ENCODE measurements at places on chromosomes 7 and 10. TPM values are rescaled to one million over a fixed set of nuclear protein-coding genes. Genes with fewer than 3 reads are reported as not detected.
A peak's percentile ranks its signal among the peaks of the same experiment; 100 is the strongest.

DNA sequence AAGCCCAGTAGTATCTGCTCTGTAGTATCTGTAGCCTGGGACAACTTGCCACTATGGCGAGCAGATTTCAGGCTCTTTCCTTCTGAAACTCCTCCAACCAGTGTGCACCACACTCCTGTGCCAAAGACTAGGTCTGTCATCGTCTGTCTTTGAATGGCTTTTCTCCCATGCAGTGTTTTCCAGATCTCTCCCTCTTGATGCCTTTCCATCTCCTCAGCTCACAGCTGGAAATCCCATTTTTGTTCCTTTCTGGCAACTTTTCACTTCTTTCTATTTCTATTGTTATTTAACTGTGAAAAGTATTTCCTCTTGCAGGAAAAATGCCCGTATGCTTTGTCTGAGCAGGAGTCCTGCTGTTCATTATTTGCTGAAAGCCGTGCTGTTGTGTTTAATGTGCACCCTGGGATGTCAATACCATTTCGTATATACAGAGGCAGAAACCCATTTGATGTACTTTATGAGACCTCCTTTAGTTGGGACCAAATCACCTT lies 373.7 kb downstream of the PHTF2 start:
- peaks cover 26% of the 10 kb centered on the region for H3K4me1 ChIP-seq
- H3K27ac ChIP-seq = peak overlapping the region; percentile 48
- no peaks in the 10 kb centered on the region for H3K36me3 ChIP-seq
- H3K4me3 ChIP-seq = no peak overlapping the region
- H3K27me3 ChIP-seq = no peaks in the 10 kb centered on the region
- DNase-seq = no peak

DNA sequence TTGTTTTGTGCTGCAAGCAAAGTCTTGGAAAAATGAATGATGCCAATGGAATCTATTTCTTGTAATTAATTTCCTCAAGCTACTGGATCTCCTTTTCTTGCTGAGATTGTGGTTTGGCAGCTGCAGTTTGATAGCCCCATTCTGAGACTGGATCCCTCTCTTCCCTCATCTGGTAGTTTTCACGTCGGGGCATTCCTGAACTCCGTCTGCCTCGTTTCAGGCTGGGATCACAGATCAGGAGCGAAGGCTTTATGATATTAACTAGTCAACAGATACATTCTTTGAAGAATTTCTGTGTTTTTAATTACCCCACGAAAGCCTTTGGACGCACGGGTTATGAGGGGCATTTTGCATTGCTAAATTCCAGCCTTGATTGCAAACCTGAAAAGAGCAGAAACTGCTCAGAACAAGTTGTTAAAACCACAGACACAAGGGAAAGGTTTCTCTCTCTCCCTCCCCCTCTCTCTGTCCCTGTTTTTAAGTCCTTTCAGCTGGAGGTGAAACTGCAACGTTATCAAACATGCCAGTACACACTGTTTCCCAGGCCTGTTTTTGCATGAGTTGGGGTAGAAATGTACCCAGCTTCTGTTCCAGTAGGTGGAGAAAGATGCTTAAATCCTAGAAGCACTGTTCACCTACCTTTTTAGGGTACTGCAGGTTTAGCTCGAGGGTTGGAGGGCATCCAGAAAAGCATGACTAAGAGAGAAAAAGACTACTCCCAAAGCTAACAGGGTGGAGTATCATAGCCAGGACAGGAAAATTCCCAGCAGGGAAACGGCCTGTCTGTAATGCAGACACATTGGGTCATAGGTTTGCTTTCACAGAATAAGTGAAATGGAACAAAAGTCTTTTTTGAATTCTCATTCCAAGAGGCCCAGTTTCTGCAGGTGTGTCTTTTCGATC lies 124.3 kb downstream of the CUX1 start:
- peaks cover 2% of the 10 kb centered on the region for H3K4me1 ChIP-seq
- no peak overlapping the region for H3K4me3 ChIP-seq
- H3K27me3 ChIP-seq = no peaks in the 10 kb centered on the region
- DNase-seq = no peak

DNA sequence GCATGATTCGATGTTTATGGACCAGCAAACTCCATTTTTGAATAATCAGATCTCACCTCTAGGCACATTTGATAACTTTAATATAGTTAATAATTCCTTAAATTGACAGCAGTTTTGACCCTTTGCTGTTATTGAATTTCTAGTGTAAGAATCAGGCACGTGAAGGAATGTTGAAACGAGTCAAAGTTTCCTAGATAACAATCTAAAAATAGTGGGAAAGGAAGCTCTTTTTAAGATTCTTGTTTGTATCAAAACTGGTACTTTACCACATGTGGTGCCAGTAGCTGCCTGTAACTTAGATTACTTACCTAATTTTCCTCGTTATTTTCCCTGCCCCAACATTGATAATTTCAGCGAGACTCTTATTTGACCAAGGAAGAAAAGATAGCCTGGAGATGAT lies 757.8 kb upstream of the KCND2 start:
- H3K4me3 ChIP-seq = no peak overlapping the region
- no peaks in the 10 kb centered on the region for H3K27me3 ChIP-seq
- H3K4me1 ChIP-seq = no peaks in the 10 kb centered on the region
- no peaks in the 10 kb centered on the region for H3K36me3 ChIP-seq
- no peak for DNase-seq
- H3K27ac ChIP-seq = no peak overlapping the region

DNA sequence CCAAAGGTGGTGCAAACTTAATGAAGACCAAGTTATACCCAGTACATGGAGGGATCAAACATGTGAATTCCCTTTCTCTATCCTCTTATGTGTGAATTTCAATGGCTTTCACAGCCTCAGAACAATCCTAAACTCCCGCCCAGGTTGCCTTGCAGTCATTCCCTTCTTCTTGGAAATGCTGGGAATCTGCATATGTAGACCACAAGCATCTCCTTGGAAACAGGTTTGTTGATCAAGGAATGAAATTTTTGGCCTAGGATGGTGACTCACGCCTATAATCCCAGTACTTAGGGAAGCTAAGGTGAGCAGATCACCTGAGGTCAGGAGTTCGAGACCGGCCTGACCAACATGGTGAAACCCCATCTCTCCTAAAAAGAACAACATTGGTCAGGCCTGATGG lies 77.8 kb upstream of the ABI1 start:
- no peak overlapping the region for H3K4me3 ChIP-seq
- no peak for DNase-seq
- no peak overlapping the region for H3K27ac ChIP-seq
- H3K4me1 ChIP-seq = no peaks in the 10 kb centered on the region
- H3K36me3 ChIP-seq = no peaks in the 10 kb centered on the region

DNA sequence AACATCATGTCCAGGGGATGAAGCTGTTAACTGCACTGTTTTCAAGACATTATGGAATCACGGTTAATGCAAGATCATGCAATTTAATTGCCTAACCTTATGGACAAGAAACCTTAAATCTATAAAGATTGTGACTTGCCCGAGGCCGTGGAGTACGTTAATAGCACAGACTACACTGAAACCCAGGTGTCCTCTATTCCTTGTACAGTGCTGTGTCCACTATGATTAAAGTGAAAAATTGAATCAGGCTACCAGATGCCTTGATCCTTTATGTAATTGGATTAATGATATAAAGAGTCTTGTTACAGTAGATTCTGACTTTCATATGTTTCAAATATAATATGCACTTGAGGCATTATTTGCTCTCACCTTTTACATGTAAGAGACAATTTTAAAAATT lies 33.9 kb upstream of the ETV1 start:
- H3K27ac ChIP-seq = no peak overlapping the region
- H3K36me3 ChIP-seq = no peaks in the 10 kb centered on the region
- no peak for DNase-seq
- no peaks in the 10 kb centered on the region for H3K27me3 ChIP-seq
- no peak overlapping the region for H3K4me3 ChIP-seq

- no peak overlapping the region for H3K27ac ChIP-seq
- H3K4me1 ChIP-seq = no peaks in the 10 kb centered on the region
- no peak for DNase-seq
- H3K36me3 ChIP-seq = no peaks in the 10 kb centered on the region
These were observed 10.6 kb upstream of the DNMBP start for GRCh38 chr10:100020142-100020885.

DNA sequence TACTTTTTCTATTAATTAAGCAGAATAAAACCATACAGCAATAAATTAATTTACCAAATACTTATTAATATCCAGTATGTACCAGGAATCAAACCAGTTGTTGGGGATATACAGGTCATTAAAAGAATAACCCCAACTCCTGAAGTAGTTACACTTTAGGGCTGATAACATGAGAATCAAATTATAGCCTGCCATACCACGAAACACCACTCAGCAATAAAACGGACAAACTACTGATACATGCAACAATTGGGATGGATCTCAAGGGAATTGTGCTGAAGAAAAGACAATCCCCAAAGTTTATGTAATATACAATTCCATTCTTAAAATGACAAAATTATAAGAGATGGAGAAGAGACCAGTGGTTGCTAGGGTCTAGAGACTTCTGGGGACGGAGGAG lies 22.7 kb downstream of the MCMBP start:
- H3K4me1 ChIP-seq = no peaks in the 10 kb centered on the region
- no peak for DNase-seq
- H3K4me3 ChIP-seq = no peak overlapping the region
- H3K27ac ChIP-seq = no peak overlapping the region
- H3K36me3 ChIP-seq = peaks cover 6% of the 10 kb centered on the region

DNA sequence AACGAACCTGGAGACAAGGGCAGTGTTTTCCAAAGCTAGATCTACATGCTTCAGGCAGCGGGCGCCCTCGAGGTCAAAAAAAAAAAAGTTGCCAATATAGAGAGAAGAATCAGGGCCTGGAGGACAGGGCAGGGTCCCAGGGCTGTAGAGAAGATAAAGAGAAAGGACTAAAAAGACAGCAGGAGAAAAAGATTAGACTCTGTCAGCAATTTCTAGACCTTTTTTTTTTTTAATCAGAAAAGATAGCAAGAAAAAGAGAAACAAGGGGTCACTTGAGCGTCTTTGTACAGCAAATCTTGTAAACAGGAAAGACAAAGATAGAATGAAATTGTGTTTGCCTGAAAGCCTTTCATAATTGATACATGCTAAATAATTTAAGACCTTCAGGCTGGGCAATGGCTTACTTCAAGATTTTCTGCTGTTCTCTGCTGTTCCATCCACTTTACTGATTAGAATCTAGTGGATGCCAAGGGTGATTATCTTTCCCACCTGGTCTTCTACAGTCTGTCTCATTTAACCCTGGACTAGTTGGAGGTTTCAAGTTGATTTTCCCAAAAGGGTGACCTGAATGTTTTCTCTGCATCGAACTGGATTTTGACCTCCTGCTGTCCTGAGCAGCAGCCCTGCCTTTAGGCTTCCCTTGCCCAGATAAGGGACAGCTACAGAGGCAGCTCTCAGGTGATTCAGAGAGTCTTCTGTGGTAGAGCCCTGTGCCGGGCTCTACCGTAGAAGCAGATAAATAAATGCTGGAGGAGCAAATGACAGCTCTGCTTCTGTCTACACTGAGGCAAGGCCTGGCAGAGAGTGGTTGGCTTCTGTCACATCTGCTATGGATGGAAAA lies 5.1 kb downstream of the LMOD2 start:
- no peak overlapping the region for H3K4me3 ChIP-seq
- no peaks in the 10 kb centered on the region for H3K36me3 ChIP-seq
- H3K27me3 ChIP-seq = no peaks in the 10 kb centered on the region
- H3K4me1 ChIP-seq = no peaks in the 10 kb centered on the region

DNA sequence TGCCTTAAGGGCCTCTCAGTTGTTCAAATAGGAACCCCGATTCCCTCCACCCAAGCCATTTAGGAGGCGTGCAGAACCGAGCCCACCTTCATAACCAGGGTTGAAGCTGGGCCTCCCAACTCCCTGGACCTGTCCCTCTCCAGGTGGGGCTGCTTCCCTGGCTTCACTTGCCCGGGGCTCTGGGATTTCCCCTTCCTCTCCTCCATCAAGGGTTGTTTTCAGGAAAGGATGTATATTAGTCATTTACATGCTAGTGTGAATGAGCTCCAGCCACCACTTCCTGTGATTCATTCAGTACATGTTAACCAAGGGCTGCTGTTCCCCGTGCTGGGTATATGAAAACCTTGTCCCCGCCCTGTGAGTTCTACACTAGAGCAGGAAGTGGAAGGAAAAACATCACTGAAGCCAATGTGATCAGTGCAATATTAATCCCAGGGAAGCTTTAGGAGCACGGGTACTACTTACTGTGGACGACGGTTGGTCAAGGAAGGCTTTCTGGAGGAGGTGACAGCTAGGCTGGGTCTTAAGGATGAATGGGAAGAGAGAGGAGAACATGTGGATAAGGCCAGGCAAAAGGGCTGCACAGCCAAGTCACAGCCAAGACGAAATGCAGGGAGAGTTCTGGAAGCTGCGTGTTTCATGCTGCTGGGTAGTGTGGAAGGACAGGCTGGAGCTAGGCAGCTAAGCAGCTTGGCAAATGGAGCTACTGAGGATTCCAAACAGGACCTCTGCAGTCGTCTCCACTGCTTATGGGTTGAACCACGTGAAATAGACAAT lies 150.1 kb upstream of the SHH start:
- H3K4me1 ChIP-seq = no peaks in the 10 kb centered on the region
- H3K4me3 ChIP-seq = no peak overlapping the region
- no peaks in the 10 kb centered on the region for H3K36me3 ChIP-seq

DNA sequence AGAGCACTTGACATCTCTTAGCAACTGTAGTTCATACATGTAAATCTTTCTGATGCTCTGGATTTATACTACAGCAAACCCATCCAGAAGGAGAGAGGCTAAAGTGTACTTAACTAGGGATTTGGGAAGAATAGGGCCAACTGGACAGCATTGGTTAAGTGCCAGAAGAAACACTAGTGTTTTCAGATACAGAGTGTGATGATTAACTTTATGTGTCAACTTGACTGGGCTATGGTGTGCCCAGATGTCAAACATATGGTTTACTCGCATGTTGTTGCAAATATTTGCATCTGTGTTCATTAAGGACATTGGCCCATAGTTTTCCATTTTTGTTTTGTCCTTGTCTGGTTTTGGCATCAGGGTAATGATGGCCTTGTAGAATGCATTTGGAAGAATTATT lies 384.7 kb upstream of the KCND2 start:
- DNase-seq = no peak
- H3K4me1 ChIP-seq = no peaks in the 10 kb centered on the region
- no peak overlapping the region for H3K4me3 ChIP-seq

GRCh38 chr7:71539615-71540014 lies 407.7 kb downstream of the GALNT17 start:
- H3K4me1 ChIP-seq = no peaks in the 10 kb centered on the region
- H3K36me3 ChIP-seq = no peaks in the 10 kb centered on the region
- no peak overlapping the region for H3K27ac ChIP-seq
- no peak overlapping the region for H3K4me3 ChIP-seq
- H3K27me3 ChIP-seq = no peaks in the 10 kb centered on the region
- no peak for DNase-seq

GRCh38 chr10:34647160-34647559 lies 167.9 kb downstream of the PARD3 start:
- H3K27me3 ChIP-seq = no peaks in the 10 kb centered on the region
- no peak for DNase-seq
- H3K4me1 ChIP-seq = no peaks in the 10 kb centered on the region
- H3K27ac ChIP-seq = no peak overlapping the region
- H3K36me3 ChIP-seq = no peaks in the 10 kb centered on the region

TMEM178B gene
- 0.26 TPM for total RNA-seq

ADAP1 gene
- total RNA-seq = 11.9 TPM

CFAP70 gene
- total RNA-seq = 2.4 TPM

MUC12 gene
- 0.88 TPM for total RNA-seq

TMEM140 gene
- total RNA-seq = 32.4 TPM
